HEK293T (cell line): ENCODE measurements at places on chromosomes 3 and 15.

GRCh38 chr3:109356442-109357155 is 19.3 kb upstream of the DPPA4 start:
- DNase-seq: no peak

DNA sequence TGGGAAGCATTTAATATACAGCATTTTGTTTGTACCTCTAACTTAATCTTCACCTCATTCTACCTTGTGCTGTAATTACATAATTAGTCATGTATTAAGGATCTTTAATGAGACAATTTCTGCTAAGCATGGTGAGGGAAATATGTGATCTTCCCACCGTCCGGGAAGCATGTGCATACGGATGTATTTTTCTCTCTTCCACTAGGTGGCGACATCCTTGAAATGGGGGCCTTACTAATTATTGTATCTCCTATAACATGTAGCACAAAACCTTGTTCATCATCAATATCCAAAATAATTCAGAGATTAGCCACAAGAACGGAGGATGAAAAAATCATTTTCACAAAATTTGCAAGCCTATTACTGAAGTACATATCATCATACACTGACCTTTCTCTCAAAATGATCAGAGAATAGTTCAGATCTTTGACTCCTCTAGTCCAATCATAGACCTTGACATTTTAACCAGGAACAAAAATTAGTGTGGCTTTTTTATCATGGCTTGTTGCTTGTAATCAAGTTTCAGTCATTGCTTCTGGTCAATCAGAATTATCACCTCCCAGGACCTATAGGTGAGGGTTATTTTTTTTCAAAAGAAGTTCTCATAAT is 148.9 kb upstream of the GBE1 start:
- peak; percentile 31 for DNase-seq

- no peak for DNase-seq
These were observed 81.2 kb downstream of the CHD2 start for GRCh38 chr15:92981333-92981732.

GRCh38 chr3:169173231-169173630 is 490.3 kb downstream of the MECOM start:
- no peak for DNase-seq

- no peak for DNase-seq
These were observed 35.0 kb upstream of the VPS8 start for GRCh38 chr3:184776916-184777315.

DNA sequence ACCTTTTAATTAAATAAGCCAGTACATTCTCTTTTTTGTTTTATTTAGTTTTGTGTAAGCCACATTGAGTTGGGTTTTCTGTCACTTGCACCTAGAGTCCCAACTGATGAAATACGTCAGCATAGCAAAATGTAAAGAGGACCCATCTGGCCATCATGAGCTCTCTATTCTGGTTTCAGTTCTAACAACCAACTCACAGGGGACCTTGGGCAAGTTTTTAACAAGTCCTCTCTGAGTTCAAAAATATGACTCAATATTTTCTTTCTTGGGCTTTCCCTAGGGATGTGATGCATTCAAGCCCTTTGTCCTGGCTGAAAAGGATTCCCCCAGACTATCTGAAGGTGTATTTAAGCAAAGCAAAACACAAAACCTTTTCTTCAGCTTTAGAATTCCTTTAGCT is 32.9 kb downstream of the PLCH1 start:
- DNase-seq: no peak

DNA sequence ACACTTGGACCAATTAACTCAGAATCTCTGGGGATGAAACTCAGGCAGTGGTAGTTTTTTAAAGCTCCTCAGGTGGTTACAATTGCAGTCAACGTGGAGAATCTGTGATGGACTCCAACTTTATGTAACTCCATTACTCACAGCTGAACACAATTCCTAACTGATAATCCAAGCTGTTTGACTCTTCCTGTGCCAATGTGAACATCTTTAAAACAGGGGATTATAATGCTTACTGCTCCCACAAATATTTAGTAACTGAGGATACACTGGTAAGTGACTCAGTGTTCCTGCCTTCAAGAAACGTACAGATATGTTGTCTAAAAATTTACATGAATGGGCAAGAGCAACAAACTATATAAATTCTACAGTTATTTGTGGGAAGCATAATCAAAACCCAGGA is 85.6 kb downstream of the OSBPL10 start:
- no peak for DNase-seq

DNA sequence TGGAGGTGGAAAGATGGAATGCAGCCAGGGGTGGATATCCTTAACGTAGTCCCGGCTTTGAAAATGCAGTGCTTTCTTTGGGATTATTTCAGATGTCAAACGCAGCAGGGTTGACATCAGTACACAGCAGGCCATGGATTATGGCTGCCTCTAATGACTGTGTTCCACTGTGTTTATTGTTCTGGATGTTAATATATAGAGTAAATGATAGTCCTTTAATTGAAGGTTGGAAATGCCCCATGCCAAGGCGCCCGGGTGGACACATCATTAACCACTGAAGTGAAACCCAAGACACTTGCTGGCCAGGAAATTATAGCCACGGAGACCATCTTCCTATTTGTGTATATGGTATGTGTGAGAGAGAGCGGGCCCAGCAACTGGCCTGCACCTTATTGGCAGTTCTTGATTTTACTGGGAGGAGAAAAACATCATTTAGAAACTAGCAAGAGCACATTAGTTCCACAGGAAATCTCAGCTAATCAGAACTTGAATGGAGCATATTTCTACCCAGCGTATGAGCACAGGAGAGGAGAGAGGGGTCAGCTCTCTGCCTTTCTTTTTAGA is 254.9 kb upstream of the RASGRP1 start:
- DNase-seq: peak; percentile 26

DNA sequence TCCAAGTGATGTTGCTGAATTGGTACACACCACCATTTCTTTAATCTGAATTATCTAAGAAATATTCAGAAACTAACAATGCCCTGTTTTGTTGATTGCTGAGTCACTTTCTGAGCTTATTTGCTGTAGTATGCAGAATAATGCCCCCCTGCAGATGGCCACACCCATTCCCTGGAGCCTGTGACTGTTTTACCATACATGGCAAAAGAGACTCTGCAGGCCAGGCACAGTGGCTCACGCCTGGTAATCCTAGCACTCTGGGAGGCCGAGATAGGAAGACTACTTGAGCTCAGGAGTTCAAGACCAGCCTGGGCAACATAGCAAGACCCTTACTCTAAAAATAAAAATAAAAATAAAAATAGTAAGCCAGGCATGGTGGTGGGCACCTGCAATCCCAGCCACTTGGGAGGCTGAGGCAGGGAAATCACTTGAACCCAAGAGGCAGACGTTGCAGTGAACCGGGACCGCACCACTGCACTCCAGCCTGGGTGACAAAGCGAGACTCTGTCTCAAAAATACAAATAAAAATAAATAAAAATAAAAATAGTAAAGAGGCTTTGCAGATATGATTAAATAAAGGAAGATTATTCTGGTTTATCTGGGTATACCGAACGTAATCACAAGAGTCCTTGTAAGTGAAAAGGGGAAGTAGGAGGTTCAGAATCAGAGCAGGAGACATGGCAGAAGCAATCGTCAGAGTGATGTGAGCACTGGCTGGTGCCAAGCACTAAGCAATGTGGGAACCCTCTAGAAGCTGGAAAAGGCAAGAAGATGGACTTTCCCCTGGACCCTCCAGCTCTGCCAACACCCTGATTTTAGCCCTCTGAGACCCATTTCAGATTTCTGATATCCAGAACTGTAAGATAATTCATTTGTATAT is 19.0 kb downstream of the PCYT1A start:
- no peak for DNase-seq

DNA sequence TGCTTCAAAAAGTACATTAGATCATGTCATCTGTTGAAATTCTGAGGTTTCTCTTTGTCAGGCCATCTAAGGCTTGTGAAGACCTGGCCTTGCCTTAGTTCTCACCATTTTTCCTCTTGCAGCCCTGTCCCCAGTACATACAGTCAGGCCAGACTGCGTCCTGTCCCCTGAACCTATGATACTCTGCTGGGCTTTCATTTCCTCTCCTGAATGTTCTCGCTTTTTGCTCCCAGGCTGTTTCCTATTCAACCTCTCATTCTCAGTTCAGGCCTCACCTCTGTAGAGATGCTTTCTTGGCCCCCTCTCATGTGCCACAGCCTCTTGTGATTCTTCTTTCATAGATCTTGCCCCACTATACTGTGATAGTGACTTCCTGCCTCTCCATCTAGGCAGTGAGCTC is 648.8 kb upstream of the KCNMB2 start:
- no peak for DNase-seq

DNA sequence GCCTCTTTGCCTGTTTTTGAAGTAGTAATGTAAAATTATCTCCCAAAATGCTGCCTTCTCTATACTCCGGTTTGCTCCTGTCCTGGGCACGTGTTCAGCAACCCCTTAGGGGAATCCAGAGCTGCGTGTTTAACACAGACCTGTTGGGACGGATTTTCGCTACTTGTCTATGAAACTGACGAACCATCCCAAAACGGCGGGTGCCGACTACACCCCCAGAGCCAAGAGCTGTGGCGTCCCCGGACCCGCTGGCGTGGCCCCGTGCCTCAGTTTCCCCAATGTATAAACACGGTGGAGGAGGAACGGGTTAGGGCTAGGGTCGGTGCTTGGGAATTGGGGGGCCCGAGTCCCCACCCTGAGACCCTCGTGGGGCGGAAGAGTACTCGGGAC is 473 bp downstream of the FHIT start:
- DNase-seq: peak; percentile 50

DNA sequence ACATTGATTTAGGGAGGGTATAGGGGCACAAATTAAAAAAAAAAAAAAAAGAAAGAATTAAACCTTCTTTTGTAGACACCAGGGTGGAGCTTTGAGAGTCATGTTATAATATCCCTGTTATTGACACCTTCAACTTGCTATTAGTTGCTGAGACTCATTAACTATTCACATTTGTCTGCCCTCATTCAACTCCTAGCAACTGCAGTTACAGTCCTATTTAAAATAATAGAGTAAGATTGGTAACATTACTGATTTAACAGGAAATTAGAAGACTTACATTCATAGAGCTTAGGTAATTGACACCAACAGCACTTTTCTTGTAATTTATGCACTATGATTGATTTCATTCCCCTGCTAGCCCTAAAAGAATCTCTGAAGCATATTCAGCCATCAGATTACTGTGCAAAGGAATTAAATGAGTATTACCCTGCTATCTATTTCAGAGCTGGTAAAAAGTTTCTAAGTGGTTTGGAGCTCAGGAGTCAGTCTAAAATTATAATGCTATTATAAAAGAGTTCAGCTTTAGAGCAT is 148.8 kb upstream of the TBL1XR1 start:
- no peak for DNase-seq

- DNase-seq: no peak
These were observed 291.2 kb upstream of the C2CD4B start for GRCh38 chr15:62456011-62456920.

DNA sequence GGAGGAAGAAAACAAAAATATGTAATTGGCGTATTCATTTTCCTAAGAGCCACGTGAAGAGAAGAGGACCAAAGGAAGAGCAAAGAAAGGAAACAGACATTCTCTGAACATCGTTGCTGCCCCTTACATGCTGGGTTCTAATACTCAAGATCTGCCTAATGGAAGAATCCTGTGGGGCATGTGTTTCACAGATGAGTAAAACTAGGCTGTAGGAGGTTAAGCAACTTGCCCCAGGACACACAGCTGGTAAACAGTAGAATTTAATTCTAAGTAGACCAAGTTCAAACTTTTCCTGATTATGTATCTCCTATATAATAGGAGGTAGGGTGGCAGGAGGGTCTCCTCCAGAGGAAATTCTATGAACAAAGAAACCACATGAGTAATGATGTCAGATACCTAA is 106.1 kb upstream of the TNFAIP8L3 start:
- DNase-seq: no peak

DNA sequence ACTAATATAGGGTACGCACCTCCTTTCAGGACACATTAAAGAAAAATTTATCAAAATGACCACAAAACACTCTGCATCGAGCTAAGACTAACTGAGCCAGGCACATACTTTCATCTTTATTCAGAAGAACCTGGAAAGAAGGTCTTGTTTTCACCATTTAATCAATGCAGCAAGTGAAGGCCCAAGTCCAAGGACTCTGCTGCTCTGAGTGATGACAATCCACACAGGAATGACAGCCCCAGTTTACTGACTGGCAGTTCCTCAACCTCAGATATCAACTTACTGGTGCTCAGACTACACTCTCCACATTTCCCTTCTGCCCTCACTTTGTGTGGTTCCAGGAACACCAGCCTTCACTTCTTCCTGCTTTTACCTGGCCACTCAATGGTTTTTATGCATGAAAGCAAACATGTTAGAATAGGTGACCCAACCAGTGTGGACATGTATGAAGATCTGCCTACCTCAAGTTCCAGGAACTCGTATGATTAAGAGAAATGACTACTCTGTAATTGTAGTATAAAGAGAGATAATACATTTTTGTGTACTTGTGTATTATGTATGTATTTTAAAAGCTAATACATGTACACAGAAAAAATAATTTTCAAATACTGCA is 29.1 kb upstream of the RASA2 start:
- no peak for DNase-seq

GRCh38 chr15:32870240-32871033 is 152.6 kb downstream of the GREM1 start:
- no peak for DNase-seq

DNA sequence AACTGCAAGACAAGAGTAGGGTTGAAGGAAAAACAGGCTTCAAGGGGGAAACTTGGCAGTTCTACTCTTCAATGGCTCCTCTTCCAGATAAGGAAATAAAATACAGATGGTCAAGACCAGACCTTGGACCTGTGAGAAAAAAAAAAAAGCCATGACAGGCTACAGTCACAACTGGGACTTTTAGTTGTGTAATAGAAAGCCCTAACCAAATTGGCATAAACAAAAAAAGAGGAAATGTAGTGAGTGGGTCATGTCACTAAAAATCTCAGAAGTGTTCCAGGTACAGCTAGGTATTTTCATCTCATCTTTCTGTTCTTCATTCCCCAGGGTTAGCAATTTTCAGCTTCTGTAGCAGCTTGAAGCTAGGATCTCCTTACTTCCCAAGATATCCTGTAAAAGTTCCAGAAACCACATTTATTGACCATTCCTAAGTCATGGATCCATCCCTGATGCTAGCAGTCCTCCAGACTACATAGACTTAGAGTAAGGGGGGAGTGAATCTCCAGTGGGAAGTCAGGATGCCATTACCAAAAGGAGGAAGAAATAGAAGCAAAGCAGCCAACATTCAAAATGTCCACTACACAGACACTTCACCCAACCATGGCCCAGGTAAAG is 61.0 kb upstream of the CSTA start:
- DNase-seq: no peak

DNA sequence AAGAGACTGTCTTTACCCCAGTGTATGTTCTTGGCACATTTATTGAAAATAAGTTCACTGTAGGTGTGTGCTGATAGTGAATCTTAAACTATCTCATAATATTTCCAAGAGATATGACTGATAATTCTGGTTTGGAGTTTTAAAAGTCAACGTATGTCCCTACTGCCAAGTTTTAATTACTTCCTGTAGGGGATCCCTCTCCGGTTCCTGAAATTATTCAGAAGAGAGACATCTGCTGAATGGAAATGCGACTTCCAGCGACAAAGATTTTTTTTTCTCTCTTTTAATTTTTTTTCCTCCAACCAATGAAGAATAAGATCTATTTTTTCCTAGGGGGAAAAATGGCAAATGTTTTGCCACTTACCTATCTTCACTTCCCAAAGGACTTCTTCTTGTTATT is 498.9 kb upstream of the TGFBR2 start:
- no peak for DNase-seq
